ENCODE measurements at places on chromosomes 12 and 14. TPM values are rescaled to one million over a fixed set of nuclear protein-coding genes. Genes with fewer than 3 reads are reported as not detected.

Gene LRRIQ1
- 1.6 TPM for total RNA-seq

Gene TESPA1
- 1.2 TPM for total RNA-seq

DNA sequence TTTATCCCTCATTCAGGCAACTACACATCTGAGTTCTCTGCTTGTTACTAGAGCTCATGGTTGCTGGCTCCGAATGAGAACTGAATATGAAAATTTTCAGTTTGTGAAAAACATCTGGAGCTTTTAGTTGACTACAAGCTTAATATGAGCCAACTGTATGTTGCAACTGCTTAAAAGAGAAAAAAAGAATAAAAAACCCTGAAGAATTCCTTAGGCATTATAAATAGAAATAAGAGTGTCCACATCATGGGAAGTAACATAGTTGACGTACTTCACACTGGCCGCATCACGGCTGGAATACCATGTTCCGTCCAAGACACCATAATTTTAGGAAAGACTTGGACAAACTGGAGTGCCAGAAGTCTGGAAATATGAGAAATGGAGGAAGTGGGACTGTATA, 57.9 kb downstream of the PDE3A start:
- no peak for DNase-seq

GRCh38 chr14:85291731-85292130, 238.2 kb upstream of the FLRT2 start:
- no peak for DNase-seq

GRCh38 chr12:116144384-116144783, 133.1 kb downstream of the MED13L start:
- no peak for DNase-seq

DNA sequence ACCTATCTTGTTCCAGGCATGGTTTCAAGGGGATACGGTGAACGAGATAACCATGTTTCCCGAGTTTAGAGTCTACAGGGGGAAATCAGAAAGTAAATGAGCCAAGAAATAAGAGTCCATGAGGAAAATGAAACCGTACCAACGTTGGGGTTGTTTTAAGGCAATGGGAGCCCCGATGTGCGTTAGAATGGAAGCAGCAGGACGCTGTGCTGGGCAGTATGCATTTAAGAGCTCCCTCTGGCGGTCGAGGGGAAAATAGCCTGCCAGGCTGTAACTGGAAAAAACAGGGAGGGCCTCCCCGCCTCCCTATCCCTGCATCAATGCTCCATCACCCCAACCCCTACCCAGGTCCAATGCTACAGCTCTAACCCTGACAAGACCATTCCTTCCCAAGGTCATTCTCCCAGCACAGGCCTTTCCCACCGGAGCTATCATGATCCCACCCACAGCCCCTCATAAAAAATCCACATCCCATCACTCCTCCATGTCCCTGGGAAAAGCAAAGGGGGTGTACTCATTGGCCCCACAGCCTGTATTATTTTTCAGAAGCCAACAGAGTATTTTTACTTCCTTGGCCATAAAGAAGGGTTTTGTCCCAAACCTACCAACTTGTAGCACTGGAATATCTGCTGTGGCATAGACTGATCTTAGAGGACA, 226.3 kb upstream of the NOS1 start:
- peak; percentile 33 for DNase-seq

GRCh38 chr14:68421116-68421515, 371.8 kb downstream of the ZFP36L1 start:
- no peak for DNase-seq

- no peak for DNase-seq
These were observed 31.4 kb downstream of the GALNT16 start for GRCh38 chr14:69291396-69291795.

- DNase-seq: no peak
These were observed 46.7 kb upstream of the RNU6-8 start for GRCh38 chr14:32249780-32250179.

GRCh38 chr12:89983622-89984021, 275.0 kb upstream of the ATP2B1 start:
- DNase-seq: no peak

All from left lung (tissue), 14 donors.